ENCODE measurements at places on chromosomes 11 and 22.

DNA sequence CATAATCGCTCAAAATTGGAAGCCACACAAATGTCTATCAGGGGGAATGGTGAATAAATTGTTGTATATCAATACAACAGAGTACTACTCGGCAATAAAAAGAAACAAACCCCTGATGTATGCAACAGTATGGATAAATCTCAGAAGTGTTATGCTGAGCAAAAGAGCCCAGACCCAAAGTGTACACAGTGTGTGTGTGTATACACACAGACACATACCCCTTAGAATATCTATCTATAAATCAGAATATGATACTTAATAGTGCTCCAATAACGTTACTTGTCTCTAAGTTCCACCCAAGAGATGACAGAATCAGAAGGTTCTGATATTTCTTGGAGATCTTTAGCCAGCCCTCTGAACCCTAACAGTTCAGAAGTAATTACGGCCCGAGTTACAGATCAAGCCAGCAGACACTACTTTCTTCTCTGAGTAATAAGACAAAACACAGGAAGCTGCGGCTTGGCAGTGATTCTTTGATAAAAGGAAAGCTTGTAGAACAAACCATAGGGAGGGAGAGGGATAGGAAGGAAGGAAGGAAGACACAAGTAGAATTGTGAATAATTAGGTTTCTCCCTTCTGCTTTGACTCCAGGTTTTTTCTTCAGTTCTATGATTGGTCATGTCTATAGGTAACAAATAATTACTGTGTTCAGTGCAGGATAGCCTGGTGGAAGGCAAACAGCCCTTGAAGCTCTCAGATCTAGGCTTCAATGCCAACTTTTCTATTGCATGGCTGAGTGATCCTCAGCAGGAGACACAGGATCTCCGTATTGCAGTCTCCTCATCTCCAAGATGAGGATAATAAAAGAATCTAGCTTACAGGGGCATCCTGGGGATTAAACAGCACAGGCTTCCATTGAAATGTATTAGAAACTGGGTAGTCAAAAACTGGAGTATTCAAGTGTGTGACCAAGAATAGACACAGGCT, 75.6 kb upstream of the TEAD1 start:
- no peak for DNase-seq

DNA sequence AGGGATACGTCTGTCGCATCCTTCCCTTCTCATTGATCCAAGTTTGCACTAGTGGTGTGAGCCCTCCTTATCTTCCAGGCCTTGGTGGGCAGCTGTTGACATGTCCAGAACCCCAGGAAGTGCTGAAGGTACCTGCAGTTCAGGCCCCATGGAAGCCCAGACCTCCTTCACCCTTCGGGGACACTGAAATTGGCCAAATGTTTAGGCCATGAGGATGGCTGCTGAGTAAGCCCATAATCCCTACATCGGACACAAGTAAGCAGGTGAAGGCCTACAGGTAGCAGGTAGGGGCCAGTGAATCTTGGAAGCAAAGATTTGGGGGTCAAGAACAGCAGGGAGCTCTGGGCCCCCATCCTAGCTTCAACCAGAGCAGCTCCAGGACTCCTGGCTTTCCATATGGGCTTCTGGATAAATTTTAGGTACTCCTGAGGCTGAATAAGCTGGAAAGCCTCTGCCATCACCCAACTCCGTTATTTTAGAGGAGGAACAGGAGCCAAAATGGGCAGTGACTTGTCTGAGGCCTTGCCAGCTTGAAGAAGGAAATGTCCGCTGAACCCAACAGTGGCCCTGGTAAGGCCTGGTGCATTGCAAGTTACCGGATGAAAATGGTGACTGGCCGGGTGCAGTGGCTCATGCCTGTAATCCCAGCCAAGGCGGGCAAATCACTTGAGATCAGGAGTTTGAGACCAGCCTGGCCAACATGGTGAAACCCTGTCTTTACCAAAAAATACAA, 45.2 kb downstream of the MORC2 start:
- no peak for DNase-seq

DNA sequence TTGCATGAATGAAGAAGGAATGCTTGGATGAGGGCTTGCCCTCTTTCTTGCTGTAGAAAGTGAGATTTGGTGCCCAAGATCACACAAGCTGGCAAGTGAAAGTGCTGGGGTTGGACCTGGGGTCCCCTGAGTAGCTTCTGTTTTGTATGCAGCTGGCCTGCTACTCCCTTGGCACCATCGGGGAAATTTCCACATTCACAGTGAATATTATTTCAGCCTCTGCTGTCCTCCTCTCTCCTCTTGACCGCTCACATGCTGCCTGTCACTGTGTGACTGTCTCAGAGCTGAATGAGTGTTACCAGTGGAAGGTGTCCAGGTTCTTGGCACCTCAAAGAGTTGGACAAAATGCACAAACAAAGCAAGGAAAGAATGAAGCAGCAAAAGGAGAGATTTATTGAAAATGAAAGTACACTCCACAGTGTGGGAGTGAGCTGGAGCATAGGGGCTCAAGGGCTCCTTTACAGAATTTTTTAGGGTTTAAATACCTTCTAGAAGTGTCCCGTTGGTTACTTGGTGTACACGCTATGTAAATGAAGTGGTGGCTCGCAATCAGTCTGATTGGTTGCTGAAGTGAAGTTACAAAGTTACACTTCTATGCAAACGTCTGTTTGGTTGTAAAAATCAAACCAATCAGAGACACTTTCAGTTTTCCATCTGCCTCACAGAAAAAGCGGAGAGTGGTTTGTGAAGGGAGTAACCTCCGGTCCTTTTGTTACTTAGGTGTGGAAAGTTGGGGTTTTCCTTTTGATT, 87.4 kb downstream of the DEPDC5 start:
- DNase-seq: no peak

GRCh38 chr11:35146074-35146521, 7.1 kb downstream of the CD44 start:
- DNase-seq: no peak

DNA sequence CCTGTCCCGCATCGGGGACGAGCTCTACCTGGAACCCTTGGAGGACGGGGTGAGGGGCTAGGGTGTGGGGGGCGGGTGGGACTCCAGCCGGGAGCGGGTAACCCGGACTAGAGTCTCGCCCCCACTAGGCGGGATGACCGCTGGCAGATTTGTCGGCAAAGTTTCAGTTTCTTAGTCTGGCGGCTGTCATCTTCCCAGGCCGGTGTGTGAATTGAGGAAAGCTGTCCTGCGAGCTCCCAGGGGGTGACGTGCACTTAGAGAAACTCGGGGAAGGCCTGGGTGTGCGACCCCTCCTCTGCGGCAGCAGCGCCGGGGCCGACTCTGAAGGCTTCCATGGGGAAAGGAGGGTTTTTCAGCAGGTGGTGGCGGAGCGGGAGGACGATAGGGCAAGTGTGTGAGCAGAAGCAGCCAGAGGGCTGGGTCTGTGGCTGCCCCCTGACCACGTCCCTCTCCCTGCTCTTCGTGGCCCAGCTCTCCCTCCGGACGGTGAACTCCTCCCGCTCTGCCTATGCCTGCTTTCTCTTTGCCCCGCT, 463 bp downstream of the RAD9A start:
- no peak for DNase-seq

DNA sequence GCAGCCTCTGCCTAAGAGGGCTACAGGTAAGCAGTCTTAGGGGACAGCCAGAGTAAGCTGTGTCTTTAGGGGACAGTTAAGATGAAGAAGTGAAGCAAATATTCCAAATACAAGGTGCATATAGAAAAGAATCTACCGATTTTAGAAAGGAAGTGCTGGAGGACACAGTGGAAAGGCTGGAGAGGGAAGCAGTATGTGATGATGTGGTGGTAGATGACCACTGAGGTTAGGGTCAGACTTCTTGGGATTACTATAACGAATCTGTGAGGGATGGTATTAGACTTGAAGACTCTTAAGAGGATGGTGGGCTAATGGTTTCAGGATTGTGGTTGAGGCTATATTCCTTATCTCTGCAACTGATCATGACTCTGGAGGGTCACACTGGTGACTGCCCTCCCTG, 40.0 kb upstream of the PHOX2A start:
- no peak for DNase-seq

DNA sequence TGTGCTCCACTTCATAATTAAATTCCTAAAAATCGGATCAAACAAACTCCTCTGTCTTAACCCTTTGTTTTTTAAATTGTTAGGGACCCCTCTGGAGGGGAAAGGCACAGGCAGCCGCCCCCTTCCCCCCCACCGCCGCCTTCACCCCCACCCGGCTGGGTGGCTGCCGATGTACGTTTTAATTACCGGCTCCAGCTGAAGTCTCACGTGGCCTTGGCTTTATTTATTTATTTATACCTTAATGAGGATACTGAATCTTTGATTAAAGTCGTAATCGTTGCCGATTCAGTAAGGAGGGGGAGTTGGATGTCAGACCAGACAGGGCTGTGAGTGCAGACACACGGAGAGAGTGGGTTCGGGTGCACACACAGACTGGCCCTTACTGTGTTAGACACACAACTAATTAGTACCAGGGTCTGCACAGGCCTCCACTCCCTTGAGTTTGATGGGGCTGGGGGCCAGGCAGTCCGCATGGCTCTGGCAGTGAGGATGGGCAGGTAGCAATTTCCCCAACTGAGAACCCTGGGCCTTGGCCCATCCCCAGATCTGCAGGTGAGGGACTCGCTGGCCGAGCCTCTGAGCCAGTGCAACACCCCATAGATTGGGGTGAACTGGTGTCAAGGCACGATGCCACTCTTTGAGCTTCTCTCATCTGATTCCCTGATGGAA, 51.3 kb upstream of the NNMT start:
- no peak for DNase-seq

- DNase-seq: no peak
Measured at GRCh38 chr11:57658023-57658361, 430 bp downstream of the CLP1 start.

DNA sequence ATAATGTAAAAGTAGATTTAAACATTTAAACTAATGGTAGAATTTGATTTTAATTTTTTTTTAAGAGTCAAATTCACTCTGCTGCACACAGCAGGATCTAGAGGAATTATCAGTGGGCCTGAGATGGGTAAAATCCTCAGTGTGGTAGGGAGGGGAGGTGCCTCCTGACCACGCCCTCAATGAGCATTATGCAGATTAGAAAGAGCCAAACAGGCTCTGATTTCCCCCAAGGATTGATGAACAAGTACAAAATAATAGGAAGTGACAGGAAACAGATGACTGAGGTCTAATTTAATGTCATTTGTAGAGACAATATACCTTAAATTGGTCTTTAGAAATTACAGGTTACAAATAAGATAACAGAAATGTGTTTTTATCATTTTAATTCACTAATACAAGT, 155.2 kb downstream of the DCDC1 start:
- DNase-seq: no peak

DNA sequence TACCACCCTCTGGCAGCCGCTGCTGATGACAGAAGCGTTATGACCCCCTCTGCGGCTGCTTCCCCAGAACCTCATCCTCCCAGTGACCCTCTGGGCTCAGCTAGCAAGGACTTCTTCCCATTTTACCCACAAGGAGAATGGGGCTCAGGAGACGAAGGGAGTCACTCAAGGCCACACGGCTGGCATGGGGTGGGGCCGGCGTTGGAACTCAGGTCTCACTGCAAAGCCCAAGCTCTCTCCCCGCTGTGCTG, 16.8 kb upstream of the SUN2 start:
- DNase-seq: no peak

DNA sequence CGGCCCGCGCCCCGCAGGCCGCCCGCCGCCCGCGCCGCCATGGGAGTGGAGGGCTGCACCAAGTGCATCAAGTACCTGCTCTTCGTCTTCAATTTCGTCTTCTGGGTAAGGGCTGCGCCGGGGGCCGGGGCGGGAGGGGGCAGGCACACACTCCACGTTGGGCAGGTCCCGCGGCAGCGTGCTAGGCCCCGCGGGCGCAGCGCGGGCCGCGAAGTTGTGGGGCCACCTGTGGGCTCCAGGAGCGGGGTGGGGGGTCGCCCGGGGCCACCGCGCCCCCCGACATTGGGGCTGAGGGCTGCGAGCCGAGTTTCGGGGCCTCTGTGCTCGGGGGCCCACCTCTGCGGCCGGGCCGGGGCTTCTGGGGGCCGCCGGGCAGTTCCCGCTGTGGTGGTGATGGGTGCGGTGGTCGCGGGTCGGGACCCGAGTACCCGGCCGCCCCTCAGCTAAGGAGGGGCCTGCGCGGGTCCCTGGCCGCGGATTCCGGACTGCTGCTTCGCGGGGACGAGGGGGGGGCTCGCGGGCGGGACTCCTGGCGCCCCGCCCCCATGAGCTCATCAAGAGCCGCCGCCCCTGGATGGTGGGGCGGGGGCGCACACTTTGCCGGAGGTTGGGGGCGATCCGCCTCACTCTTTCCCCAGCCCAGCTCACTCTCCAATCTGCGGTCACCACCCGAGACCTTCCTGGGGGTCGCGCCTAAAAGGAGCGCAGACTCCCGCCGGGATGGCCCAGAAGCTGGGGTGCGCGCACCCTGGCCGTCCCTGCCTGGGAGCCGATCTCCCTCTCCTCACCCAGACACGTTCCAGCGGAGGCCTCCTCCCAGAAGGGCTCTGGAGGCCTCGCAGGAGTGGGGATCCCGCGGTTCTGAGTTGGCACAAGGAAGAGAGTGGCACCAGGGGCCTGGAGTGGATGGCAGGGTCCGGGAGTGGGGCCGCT, 667 bp downstream of the CD81 start:
- DNase-seq: no peak

DNA sequence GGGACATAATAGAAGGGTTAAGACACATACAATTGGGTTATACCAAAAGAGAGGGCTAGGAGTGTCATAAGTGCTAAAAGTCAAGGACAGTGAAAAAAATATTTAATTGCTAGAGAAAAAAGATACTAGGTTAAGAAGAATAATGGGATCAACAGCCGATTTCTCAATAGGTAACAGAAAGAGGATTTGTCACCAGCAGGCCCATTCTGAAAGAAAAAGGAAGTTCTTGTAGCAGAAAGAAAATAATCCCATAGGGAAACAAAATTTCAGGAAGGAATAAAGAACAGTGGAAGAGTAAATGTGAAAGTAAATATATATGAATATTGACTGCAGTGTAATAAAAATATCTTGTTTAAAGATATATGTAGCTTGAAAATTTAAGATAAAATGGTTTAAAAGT, 43.3 kb upstream of the ADORA2A start:
- DNase-seq: no peak

DNA sequence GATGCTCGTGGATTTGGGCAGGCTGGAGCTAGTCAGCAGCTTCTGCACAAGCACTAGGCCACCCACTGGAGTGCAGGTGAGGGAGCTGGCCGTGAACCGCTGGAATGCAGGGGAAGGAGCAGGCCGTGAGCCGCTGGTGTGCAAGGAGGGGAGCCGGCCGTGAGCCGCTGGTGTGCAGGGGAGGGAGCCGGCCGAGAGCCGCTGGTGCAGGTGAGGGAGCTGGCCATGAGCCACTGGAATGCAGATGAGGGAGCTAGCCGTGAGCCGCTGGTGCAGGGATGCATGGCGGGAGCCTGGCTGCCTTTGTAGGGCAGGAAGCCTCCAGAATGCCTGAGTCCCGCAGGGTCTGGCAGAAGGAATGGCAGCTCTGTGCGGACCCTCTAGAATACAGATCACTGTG, 4220.0 kb upstream of the OR11H1 start:
- no peak for DNase-seq

All from iPS DF 6.9 (cell line).